ENCODE measurements at places on chromosomes 11 and 22.
A peak's percentile ranks its signal among the peaks of the same experiment; 100 is the strongest.

DNA sequence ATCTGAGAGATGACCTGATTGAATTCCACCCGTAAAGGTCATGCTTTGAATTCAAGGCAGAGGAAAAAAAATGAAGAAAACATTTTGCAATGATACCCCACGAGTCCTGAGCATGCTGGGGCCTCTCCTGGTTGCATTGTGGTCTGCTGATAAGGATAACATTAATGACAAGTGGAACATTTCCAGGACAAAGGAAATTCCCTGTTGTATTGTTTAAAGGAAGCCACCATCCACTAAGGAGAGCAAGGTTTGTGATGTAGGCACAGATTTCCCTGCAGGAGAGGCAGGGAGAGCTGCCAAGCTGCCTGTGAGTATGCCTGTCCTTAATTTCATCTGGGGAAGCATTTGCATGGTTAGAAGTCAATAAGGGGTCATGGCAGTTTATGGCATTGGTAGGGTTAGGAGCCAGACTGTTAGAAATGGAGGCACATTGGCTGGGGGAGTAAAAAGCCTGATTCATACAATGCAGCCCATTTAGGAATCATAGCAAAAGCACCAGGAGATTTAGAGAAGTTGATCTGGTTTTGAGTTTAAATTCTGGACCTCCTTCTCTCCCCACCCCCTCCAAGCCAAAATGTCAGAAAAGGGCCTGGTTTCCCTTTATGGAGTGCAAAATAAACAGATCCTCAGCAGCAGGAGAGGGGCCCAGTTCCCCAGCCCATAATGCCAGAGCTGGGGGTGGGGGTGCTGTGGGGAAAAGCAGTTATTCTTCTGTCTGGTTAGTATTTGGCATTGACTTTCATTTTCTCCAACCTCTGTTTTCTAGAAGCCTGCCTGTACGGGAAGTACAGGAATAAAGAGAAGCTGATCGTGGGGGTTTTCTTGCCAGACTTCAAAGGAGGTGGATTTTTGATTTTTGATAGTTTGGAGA is 22.1 kb downstream of the FLI1 start:
- DNase-seq, result no peak

- no peak for DNase-seq
Measured at GRCh38 chr11:111745719-111746504, 20.3 kb downstream of the PPP2R1B start.

GRCh38 chr11:13140028-13140870 is 131.1 kb downstream of the RASSF10 start:
- DNase-seq, result no peak

DNA sequence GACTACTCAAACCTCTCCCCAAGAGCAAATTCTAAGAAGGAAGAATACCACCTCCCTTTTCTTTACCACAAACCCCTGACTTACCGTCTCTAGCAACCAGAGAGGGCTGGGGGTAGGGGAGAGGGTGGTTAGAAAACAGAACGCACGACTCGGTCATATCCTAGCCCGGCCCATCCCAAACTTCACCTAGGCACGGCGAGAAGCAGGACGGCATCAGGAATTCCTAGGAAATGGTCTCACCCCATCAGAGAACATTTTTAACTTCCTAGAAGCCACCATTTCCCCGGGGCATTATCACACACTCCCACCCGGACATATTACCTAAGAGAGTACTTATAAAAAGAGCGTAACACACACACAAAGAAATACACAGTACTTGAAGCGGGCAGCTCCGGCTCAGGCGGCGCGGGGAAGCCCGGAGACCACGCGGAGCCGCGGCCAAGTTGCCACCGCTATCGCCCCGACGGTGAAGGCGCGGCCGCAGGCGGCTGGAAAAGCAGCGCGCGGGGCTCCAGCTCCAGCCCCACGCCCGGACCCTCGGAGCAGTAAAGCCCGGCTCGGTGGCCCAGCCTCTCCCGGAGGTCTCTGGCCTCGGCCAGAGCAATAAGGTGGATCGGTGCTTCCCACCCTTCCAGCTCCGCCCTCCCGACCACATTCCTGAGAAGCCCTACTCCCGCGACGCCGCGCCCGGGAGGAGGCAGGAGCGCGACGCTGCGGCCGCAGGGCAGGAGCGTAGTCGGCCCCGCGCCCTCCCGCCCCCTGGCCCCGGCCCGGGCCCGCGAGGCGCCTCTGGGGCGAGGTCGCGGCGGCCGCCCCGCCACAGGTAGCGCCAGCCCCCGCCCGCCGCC is 878 bp downstream of the RRAS2 start:
- DNase-seq, result peak; percentile 73

GRCh38 chr11:118175993-118176777 is at the start of gene SCN2B:
Gene SCN2B (minus strand): TSS chr11:118176639. CDS start chr11:118176431, 208 bp downstream.
- no peak for DNase-seq

DNA sequence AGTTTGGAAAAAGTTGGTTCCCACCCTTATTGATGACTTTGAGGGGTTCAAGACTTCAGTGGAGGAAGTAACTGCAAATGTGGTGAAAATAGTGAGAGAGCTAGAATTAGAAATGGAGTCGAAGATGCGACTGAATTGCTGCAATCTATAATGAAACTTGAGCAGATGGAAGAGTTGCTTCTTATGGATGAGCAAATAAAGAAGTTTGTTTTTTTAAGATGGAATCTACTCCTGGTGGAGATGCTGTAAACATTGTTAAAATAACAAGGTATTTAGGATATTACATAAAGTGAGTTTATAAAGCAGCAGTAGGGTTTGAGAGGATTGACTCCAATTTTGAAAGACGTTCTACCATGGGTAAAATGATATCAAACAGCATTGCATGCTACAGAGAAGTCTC is 64.2 kb upstream of the GRK2 start:
- no peak for DNase-seq

- DNase-seq, result no peak
Measured at GRCh38 chr11:75627906-75628668, 40.8 kb downstream of the MAP6 start.

GRCh38 chr11:125091877-125092664 is 19.4 kb downstream of the TMEM218 start:
- DNase-seq, result no peak

GRCh38 chr11:60040109-60040508 is at the start of gene OOSP2:
Gene OOSP2 (plus strand): TSS chr11:60040409. CDS start chr11:60040460, 51 bp downstream.
- no peak for DNase-seq

DNA sequence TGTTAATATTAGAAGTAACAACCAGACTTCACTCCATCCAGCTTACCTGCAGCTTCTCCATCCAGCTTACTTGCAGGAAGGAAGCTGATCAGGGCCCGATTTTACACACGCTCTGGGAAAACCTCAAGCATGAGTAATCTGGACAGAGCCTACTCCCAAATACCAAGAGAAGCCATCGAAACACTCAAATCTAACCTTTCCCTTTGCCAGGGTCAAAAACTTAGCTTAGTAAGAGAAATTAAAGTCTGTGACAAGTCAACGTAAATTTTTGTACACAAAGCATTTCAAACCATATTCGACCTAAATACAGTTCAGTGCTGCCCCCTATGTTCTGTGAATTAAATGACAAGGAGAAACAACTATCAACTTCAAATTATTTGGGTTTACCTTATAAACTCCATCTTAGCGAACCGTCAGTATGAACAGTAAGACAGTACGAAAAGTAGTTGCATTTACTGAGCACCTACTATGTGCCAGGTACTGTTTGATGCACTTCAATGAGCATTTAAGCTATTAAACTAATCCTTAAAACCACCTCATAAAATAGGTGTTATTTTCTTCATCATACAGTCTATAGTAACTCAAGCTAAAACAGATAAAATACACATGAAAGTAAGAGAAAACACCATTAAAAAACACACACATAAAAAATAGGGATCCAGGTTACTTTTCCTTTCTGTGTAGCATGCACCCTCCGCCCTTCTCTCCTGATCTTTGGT is 36.9 kb downstream of the ARFGAP3 start:
- DNase-seq, result no peak

DNA sequence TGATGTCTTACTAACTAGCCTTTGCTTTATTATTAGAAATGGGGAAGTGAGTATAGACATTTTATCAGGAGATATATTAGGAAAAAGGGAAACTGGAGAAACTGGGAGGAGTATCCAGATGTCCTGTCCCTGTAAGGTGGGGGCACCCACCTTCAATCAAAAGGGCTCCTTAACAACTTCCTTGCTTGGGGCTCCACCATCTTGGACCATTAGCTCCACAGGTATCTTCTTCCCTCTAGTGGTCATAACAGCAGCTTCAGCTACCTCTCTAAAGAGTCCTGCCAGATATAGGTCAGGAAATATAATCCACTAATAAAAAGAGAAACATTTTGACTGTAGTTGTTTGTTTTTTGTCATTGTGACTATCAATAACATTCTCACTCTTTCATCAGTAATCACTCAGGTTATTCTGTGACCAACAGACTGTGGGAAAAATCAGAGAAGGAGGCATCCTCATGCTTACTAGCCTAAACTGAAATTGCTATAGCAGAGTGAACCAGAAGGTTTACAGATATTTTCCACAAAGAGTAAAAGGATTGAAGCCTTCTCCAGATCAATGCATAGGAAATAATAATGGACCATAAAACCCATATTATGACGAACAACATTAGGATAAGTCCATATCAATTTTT is 10.4 kb downstream of the OR51B4 start:
- DNase-seq, result no peak

DNA sequence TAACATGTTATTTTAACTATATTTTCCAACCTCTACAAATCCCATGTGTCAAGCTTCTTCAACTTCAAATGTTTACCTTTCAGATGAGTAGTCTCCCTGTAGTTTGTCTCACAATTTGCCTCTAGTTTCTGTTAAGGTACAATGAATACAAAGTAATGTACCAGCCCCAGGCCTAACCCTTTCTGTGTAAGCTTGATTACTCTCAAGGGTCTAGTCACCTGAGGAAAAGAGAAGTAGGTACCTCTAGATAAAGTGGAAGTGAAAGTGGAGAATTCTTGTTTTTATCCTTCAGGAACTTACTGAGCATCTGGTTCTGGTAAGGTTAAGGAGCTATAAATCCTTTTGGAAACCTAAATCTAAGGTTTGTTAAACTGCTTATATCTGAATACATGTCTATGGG is at the start of gene OR51A7:
OR51A7 (plus strand) TSS at position 300 of the 400 bp plus-strand sequence. CDS start 3,587 bp downstream, outside the sequence.
- DNase-seq, result no peak

DNA sequence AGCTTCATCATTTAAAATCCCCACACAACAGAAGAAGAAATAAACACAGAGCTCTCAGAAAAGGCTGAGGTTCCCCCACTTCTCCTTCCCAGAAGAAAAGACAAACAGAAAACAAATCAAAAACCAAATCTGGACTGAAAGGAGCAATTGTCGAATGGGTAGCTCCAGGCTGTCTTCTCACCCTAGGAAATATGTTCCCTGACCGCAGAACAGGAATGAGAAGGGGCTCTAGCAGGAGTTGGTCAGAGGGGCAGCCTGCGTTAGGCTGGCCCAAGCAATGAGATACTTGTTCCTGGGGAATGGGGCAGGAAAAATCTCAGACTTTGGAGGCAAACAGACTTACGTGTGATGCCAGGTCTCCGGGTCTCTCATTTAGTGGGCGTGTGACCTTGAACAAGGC is 562.6 kb upstream of the CADM1 start:
- DNase-seq, result no peak

GRCh38 chr22:45925811-45926351 is 51.1 kb downstream of the WNT7B start:
- no peak for DNase-seq

- no peak for DNase-seq
Measured at GRCh38 chr22:41979423-41980250, 10.4 kb downstream of the SEPTIN3 start.

DNA sequence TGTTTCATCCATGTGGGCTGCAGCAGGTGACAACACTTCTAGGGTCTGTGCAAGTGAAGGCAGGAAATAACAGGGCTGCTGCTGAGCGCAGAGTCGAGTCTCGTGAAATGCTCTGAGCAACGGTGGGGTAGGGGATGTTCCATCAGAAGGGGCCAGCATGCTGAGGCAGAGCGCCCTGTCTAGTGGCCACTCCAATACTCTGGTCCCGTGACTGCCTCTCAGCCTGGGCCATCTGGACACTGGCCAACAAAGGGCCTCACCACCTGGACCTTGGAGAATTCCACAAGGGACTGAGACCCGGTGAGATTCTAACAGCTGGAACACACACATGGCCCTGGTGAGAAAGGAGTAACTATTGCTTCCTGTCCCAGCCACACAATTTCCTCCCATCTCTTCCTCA is 375.7 kb downstream of the SHANK2 start:
- no peak for DNase-seq

- peak; percentile 97 for DNase-seq
Measured at GRCh38 chr11:65416341-65416824, 6.2 kb upstream of the NEAT1 start.

GRCh38 chr11:129021295-129021694 is 78.6 kb upstream of the TP53AIP1 start:
- DNase-seq, result no peak

GRCh38 chr11:130737866-130738431 is 178.3 kb downstream of the SNX19 start:
- DNase-seq, result peak; percentile 82

- DNase-seq, result no peak
Measured at GRCh38 chr11:61146416-61146815, 14.8 kb downstream of the VPS37C start.

- DNase-seq, result no peak
Measured at GRCh38 chr11:118291477-118292135, 12.9 kb upstream of the CD3E start.

DNA sequence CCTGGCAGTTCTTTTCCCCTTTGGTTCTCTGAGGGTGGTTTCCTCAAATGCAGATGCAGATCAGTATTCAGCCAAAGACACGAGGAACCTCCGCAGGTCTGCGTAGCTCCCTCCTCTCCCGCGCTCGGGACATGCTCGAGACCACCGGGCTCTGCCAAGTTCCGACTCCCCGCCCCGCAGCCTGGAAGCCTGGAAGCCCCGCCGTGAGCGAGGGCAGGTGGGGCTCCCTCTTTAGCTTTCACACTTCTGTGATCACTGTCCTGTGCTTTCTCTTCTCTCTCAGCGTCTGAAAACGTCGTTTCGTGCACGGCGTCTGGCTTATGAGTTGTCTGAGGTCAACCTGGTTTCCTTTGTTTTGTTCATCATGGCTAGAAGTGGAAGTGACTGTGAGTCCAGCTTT is 26.6 kb downstream of the ZBED4 start:
- no peak for DNase-seq

DNA sequence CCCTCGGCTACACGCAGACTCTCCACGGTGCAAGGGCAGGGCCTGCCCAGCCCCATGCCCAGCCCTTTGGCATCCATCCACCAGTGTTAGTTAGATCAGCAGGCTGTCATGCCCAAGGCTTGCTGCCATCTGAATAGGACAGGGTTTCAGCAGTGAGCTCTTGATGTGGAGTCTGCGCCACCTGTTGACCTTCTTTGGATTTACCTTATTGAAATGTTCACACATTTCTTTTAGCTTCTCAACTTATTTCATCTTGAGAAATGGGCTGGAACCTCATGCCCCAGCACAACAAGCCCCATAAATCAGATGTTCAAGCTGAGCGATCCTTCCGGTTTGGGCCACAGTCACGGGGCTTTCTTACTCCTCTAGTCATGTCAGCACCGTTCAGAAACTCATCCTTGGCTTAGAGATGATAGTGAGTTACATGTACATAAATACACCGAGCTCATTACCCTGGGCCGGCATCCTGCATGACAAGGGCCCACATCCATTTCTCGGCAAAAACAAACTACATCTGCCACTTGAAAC is 61.7 kb downstream of the PARVB start:
- peak; percentile 79 for DNase-seq

GRCh38 chr11:125074511-125075241 is 11.6 kb downstream of the SLC37A2 start:
- no peak for DNase-seq

All from Right ventricle myocardium inferior (tissue), 1 donor.